ENCODE measurements at places on chromosomes 7 and 10. TPM values are rescaled to one million over a fixed set of nuclear protein-coding genes. Genes with fewer than 3 reads are reported as not detected.

GRCh38 chr10:78656417-78657162 is 412.2 kb upstream of the ZMIZ1 start:
- DNase-seq, result peak; percentile 69

DNA sequence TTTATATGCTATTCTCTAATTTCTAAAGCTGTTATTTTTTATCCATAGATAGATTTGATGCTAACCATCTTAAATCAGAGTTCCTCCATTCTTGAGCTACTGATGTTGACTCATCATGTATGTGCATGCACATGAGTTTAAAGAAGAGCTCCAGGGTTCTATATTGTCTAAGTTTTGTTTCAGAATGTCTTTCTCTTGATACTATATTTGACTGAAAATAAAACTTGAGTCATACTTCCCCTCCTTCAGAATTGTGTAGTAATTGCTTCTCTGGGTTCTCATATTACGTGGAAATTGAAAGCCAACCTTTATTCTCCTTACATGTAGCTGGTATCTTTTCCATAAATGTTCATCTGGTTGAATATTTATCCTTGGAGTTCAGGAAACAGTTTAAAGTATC is 89.4 kb downstream of the LRRTM3 start:
- DNase-seq, result no peak

GRCh38 chr7:93883078-93883916 is 7.3 kb downstream of the TFPI2 start:
- DNase-seq, result no peak

- DNase-seq, result no peak
Measured at GRCh38 chr7:83913174-83913573, 264.2 kb upstream of the SEMA3E start.

DNA sequence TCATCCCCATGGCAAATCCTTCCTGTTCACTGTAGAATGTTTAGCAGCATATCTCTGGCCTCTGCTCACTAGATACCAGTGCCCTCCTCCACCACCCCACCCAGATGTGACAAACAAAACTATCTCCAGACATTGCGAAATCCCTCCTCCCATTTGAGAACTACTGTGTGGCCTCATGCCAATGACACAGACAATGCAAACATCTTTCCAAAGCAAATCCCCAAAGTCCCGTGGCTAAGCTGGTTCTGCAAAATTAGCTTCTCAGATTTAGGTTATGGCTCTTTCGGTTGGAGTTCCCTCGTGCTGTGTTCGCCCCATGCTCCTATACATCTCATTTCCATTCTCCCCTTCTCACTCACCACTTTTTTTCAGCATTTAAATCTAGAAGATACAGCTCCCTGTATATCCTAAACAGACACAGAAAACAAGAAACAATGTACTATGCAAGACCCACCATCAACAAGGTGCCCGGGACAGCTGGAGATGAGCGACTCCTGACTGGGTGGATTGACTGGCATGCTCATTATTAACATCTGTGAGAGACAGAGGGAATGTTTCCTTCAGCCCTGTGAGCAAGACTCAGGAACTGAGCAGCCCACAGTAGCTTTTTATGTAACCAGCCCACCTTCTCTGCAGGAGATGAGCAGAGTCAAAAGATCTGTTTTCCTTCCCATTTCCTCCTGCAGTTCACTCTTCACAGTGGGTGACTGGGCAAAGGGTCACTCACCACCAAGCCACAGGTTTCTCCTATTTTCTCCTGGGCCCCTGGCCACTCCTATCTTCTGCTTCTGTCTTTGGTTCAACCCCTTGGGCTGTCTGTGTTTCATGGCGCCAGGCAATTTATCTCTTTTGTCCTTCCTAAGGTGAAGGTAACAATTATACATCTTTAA is 225.7 kb upstream of the AOAH start:
- no peak for DNase-seq

GRCh38 chr7:69122953-69123352 is 475.3 kb upstream of the AUTS2 start:
- DNase-seq, result no peak

DNA sequence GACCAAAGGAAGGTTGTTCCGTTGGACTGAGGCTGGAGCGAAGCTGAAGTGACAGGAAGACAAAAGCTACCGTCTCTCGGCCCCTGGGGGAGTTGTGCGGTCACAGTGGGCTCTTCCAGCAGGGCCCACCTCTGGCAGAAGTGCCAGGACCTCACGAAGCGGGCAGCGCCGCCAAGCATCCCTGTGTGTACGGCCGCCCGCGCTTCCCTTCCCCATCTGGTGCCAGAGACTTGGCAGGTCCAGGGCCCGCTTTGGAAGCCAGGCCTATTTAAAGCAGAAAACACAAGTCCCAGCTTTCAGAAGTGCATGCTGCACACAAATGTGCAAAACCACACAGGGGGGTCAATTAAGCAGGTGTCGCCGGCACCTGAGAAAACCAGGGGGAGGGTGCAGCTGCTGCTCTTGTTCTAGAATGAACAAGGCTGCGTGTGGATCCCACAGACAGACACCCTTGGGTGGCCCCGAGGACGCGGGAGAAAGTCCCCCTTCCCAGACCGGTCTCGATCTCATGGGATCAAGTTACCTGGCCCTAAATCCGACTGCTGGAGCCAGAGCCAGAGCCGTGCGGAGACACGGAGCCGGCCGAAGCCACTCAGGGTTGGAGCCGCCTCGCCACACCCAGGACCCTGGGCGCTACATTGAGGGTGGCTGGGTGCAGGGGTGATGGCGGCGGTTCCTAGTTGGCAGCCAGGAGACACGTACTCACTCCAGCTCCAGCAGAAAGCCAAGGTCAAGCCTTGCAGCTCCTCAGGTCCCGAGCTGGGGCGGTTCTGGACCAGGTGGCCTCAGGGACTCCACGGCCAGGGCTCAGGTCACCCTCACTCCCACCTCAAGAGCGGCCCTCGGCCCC is 51.8 kb upstream of the PPP2R2D start:
- no peak for DNase-seq

DNA sequence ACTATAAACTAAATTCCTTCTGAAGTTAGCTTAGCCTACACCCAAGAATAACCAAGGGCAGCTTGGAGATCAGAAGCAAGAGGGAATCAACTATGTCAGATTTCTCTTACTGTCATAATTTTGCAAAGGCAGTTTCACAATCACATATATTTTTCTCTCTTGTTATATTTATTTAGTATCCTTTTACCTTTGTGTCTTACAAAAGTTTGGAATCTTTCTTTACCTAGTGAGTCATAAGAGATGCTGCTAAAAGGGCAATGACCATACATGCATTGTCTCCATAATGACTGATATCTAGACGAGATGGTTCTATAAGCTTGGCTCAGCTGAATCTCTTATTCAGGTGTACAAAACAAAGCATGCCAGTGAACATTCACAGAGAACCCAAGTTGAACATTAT is 61.1 kb downstream of the PPP1R17 start:
- no peak for DNase-seq

- DNase-seq, result no peak
Measured at GRCh38 chr7:73841689-73842066, 638 bp downstream of the METTL27 start.

DNA sequence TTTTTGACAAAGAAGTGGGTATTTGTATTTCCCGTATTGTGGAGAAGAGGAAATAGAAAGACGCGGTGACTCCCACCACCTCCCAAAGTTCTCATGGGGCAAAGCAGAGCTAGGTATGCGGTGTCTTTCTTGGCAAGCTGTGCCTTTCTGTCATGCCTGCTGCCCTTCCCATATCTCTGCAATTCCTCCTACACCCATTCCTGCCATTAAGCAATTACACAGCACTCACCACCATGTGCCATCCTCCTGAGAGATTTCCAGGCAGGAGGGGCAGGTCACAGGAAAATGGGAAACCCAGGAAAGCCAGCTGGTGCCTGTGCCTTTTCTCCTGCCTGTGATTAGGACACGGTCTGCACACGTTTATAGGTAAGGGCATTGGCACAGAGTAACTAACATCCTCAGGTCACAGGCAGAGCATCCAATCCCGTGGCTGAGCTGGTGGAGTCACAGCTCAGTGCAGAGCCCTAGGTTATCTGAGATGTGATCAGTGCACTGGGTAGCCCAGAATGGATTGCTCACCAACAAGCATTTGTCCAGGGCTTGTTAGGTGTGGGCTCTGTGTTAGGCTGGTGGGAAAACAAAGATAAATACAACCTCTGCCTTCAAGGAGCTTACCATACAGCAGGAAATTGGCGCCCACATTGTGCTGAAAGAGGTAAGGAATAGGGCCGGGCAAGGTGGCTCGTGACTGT is 9.4 kb upstream of the CRTAC1 start:
- DNase-seq, result no peak

DNA sequence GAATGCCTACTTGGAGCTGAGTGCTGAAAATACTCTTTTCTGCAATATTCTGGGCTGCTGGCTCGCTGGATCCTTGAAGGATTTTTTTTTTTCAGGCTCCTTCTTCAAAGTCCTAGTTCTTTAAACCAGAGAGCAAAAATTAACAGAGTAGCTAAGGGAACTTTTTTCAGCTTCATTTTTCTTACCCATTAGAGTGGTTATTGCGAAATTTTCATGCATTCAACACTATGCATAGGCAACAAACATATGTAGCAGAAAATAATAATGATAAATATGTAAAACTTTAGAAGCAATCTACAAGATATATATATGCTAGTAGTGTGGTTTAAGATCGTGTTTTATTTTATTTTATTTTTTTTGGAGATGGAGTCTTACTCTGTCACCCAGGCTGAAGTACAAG is 264.6 kb downstream of the SFMBT2 start:
- DNase-seq, result no peak

- DNase-seq, result no peak
Measured at GRCh38 chr10:60000747-60001146, 94.4 kb upstream of the CCDC6 start.

DNA sequence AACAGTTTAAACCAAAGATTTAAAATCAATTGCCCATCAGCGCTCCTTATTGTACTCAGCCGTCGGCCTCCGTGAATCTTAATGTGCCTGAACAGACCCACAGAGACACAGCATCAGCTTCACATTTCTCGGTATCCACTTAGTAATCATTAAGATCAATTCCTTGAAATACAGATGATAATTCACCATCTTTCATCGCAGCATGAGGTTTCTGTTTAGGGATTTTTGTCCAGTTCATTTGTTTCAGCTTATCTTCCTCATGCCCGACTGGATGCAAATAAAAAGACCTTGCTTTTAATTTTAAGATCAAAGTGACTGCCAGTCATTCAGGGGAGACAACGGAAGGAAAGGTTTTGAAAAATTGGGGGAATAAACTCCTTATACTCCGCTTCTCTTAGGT is 207.8 kb downstream of the WDR37 start:
- DNase-seq, result no peak

- DNase-seq, result no peak
Measured at GRCh38 chr10:111392159-111392558, 315.3 kb downstream of the ADRA2A start.

- no peak for DNase-seq
Measured at GRCh38 chr7:146355216-146355615, 238.6 kb downstream of the CNTNAP2 start.

DNA sequence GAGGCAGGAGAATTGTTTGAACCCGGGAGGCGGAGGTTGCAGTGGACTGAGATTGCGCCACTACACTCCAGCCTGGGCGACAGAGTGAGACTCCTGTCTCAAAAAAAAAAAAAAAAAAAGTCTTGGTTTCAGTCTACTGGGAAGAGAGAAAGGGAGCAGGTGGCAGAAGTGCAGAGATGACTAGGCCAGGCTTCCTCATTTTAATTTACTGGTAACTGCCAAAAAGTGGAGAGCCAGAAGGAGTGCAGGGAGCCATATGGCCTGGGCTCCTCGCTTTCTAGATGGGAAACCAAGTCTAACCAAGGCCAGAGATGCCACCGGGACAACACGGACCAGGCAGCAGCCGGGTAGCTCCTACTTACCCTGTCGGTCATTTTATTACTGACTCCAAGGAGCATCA is 12.2 kb downstream of the SEPHS1 start:
- DNase-seq, result no peak

GRCh38 chr7:104208421-104208780 is 588 bp upstream of the ORC5 start:
- DNase-seq, result no peak

DNA sequence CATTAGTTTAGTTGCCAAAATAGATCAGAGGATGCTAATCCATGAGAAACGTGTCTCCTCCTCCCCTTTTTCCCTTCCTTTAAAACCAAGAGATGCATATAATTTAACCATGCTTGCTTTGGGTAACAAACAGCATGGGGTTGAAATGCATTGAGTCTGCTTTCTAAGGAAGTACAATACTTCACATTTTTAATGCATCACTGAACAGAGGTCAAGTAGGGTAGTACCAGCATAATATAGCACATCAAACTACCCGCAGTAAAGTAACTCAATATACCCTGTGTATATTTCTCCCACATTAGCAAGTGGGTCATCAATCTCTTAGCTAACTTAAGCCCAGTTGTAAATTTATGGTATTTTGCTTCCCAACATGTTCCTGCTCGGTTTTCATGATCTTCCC is 239.3 kb upstream of the SEMA3C start:
- no peak for DNase-seq

DNA sequence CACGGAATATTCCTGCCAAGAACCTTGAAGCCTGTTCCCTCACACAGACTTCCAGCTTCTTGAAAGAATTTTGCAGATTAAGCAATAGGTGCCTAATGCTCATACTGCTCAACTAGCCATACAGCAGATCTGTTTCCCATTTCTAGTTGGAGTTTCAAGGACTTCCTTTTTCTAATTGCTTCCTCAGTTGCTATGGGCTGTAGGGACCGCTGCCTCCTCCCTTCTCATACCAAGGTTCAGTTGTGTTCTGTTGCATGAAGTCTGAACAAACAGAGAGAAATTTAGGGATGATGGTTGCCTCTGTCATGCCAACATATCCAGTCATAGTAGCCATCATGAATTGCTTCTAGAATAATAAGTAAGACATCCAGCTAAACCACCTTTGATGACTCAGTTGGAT is 6.8 kb downstream of the ITGA8 start:
- DNase-seq, result no peak

DNA sequence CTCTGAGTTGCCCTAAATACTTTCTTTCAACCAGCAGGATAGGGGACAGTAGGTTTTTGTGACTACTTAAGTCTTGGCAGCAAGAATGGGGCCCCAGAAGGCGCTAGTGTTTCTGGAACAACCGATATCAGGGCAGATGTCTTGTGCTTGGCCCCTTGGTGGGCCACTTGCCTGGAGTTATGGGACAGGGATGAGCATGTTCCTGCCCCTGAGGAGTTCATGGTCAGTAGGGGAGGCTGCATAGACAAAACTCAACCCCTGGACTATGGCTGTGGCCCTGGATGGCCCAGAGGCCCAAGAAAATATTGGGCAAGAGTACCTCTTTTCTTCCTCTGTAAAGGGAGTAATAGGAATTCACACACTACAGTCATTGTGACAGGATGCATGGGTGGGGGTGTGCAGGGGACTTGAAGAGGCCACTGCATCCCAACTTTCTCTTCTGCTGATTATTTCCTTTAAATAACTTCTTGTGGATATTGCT is 57.7 kb upstream of the IGFBP3 start:
- no peak for DNase-seq

DNA sequence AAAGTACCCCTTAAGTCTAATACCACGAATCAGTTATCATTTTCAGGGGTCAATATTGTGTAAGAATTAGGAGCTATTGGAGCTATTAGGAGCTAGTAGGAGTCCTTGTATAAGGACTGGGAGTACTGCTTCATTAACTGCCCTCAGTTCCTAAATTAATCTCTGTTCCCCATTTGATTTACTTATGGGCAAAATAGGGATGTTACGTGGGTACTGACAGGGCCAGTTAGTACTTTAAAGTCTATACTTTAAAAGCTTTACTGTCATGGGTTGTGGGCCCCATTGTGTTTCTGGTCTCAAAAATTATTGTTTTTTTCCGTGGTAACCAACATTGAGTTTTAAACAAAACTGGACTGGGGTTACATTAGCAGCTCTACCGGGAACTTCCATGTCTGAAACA is 60.3 kb downstream of the PRKAR2B start:
- no peak for DNase-seq

BRAT1 gene
- polyA plus RNA-seq, result 18.7 TPM

NYAP1 gene
- polyA plus RNA-seq, result 1.3 TPM

GIMAP7 gene
- 20.2 TPM for polyA plus RNA-seq

PPP1R3C gene
- 41.9 TPM for polyA plus RNA-seq

KIF11 gene
- polyA plus RNA-seq, result 35.1 TPM

SLC26A3 gene
- 0.38 TPM for polyA plus RNA-seq

Data from right renal cortex interstitium (tissue), 3 donors.